GF-D8 (cell line): ENCODE measurements at places on chromosomes 5 and 9.

GRCh38 chr5:28542987-28543386, 1504.6 kb upstream of the CDH9 start:
- no peak for DNase-seq

GRCh38 chr5:175054243-175054642, 329.9 kb downstream of the MSX2 start:
- no peak for DNase-seq

GRCh38 chr9:696332-697323, 144.9 kb upstream of the DMRT1 start:
- DNase-seq, result no peak

DNA sequence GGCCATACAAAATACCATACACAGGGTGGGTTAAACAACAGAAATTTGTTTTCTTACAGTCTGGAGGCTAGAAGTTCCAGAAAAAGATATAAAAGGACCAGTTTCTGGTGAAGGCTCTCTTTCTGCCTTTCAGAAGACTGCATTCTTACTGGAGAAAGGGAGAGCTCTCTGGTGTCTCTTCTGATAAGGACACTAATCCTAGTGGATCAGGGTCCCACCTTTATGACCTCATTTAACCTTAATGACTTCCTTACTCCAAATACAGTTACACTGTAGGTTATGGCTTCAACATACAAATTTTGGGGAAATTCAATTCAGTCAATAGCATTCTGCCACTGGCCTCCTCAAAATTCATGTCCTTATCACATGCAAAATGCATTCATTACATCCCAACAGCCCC, 351.9 kb upstream of the POU5F2 start:
- DNase-seq, result no peak

DNA sequence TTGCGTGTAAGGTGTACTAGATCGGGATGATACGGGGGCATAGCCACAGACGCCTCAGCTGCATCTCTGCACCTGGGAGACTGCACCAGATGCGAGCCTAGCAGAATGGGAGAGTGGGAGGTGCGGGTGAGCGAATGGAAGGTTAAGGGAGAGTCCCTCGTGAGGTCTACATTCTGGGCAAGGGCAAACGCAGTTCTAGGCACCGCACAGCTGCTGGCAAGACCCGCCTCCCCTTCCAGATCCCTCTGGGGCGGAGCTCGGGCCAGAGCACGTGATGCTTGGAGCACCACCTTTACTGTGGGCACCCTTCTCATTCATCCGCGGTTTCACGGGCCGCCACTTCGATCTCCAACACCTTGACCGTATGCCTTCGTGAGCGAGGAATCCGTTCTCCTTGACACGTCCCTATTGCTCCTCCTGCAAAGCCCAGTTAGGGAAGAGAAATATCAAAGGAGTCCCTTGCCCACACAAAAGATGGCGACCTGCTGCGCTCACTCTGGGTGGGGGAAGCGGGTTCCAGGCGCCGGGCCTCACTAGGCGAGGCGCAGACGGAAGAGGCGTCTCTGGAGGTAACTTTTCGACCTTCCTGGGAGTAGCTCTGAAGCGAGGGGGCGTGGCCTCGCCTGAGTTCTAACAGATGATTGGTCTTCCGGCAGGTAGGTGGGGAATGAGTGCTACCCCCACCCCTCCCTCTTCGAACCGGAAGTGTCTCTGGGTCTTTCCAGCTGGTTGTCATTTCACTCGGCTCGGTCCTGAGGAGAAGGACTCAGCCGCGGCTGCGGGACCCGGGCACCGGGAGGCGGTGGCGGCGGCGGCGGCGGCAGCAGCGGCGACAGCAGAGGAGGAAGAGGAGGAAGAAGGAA, at the start of gene CPEB4:
Gene CPEB4, plus strand, starts transcription at position 740 of the 863 bp plus-strand sequence. CDS start 1,385 bp downstream, outside the sequence.
- peak; percentile 96 for DNase-seq

DNA sequence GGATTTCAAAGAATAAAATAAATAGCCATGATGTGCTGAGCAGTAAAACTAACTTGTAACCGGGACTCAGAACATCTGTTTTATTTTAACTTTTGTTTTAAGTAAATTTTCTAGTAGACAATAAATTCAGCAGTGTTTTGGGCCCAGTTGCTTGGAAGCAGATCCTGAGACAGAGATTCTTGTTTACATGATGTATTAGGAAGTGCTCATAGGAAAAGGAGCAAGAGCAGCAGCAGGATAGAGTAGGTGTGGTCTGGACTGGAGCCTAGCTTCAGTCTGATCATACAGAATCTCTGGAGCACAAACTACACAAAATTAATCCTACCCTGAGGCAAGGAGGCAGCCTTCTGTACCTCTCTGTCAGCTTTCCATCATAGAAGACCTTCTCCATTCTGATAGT, 139.2 kb upstream of the CCNH start:
- DNase-seq, result no peak

- peak; percentile 30 for DNase-seq
Measured at GRCh38 chr5:137888863-137889759, at the start of gene PKD2L2. Gene PKD2L2, plus strand, starts transcription at chr5:137889457. Its CDS starts 35 bp downstream, at chr5:137889492.

- DNase-seq, result no peak
Measured at GRCh38 chr5:157951673-157952373, 92.9 kb upstream of the CLINT1 start.

- DNase-seq, result no peak
Measured at GRCh38 chr5:145887976-145888574, 15.3 kb upstream of the GRXCR2 start.

DNA sequence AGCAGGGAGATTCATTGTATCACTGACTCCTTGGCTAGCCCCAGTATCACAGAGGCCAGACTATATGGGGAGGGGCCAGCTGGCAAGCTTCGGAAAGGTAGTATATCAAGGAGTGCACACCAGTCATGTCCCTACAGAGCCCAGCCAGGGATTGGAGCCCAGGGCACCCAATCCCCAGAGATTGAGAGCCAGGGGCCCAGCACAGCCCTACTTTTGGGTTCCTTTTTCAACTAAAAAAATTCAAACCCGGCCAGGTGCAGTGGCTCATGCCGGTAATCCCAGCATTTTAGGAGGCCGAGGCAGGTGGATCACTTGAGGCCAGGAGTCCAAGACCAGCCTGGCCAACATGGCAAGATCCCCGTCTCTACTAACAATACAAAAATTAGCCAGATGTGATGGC, 5.4 kb upstream of the MYORG start:
- no peak for DNase-seq

GRCh38 chr5:134019636-134020035, 14.9 kb upstream of the VDAC1 start:
- no peak for DNase-seq

- no peak for DNase-seq
Measured at GRCh38 chr5:815449-815848, 30.9 kb upstream of the ZDHHC11B start.

- DNase-seq, result no peak
Measured at GRCh38 chr9:99391937-99392594, 170.0 kb downstream of the SEC61B start.

DNA sequence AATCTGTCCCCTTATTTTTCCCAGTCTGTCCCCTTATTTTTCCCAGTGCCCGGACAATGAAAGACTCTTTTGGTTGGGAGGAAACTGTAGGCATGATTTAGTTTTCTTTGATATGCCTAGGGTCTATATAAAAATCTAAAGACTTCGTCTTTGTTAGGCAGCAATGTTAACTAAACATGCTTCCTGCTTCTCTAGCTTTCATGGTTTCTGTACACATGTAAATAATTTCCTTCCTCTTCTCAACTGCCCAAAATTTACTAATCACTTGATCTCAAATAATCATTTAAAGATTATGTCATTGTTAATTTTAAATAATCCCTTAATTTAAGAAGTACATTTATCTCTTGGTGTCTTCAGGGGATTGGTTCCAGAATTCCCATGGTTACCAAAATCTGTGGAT, 47.8 kb upstream of the RAPGEF6 start:
- no peak for DNase-seq

- DNase-seq, result no peak
Measured at GRCh38 chr5:150619359-150620230, 20.9 kb upstream of the SYNPO start.

DNA sequence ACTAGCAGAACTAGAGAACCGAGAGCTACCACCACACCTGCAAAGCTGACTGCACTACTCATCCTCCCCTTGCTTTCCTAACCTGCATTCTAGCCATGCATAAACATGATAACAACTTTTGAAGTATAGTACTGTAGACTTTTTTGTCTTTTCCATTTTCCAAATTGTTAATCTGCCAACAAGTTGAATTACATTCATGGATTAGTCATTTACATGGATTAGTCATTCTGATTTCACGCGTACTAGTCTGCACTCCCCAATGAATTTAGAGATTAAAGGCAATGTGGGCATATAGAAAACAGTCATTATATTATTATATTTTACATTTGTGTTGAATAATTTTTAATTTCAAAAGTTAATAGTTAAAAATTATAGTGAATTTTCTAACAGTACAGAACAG, 81.4 kb downstream of the EDIL3 start:
- no peak for DNase-seq

DNA sequence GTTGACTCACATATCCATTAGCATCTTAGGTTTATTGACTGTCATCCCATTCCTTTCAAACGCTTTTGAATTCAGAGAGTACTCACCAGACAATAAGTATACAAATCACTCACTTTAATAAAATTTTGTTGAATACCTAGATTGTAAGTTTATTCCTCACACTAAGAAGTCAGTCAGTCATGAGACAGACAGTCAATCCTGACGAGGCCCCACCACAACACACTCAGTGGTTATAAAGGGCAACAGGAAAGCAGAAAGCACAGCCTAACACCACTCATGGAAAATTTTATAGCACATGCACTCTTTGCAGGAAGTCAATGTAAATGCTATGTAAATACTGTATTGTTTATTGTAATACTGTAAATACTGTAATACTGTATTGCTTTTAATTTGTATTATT, 176.3 kb upstream of the PTGER4 start:
- no peak for DNase-seq

GRCh38 chr9:97860451-97861147, 7.6 kb downstream of the FOXE1 start:
- DNase-seq, result no peak

DNA sequence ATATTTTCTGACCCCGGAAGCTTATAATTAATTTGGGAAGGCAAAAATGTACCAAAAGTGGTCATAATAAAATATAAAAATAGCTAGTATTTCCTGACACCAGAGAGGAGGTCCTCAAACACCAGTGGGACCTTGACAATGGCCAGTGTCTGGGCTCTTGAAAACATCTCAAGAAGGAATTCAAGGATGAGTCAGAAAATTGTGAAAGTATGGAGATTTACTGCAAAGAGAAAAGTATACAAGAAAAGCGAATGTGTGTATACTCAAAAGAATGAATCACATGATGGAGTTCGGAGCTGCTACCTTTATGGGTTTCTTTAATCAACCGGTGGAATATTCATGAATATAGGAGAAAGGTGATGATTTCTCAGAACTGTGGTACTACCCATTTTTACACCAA, 1709.0 kb upstream of the WWC1 start:
- DNase-seq, result no peak

GRCh38 chr5:176862330-176862995, 36.7 kb downstream of the HK3 start:
- DNase-seq, result no peak
